Kidney epithelial cell (primary cell): ENCODE measurements at places on chromosomes 6 and 20. TPM values are rescaled to one million over a fixed set of nuclear protein-coding genes. Genes with fewer than 3 reads are reported as not detected.

- DNase-seq: no peak
Measured at GRCh38 chr6:77466055-77466450, 2.8 kb upstream of the HTR1B start.

DNA sequence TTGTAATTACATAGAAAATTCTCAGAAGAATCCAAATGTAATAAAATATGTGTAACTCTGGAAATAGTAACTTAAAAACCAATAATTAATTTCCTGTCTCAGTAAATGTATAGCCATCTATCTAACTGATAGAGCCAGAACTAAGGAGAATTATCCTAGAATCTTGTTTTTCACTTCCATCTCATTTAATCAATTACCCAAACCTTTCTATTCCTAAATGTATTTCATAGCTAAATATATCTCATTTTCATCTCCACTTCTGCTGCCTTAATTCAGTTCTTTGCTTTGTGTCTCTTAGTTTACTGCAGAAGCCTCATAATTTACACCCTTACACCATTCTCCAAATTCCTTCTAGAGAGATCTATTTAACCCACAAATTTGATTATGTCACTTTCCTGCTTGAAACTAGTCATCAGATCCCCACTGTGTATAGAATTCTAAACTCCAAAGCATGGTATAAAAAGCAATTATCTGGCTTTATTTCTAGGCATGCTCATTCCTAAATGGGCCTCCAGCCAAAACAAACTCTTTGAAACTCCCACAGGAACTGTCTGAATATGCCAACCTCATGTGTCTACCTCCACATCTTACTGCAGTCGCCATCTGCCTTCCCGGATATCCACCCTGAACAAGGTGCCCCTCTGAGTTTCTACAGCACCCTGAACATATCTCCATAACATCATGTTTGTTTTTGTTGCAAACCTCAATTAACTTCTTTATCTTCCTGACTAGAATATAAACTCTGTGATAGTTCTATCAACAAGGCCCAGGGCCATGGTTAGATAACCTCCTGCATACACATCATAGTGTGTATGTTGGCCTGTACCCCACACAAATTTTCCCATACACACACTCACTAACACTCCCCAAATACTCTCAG lies 70.5 kb upstream of the ADTRP start:
- no peak for DNase-seq

GRCh38 chr6:18386298-18386976 lies 713 bp upstream of the RNF144B start:
- no peak for DNase-seq

The C6orf132 gene
- 18.9 and 24.2 TPM in 2 replicates for total RNA-seq

The FITM2 gene
- 5.3 and 5.5 TPM in 2 replicates for total RNA-seq

DNA sequence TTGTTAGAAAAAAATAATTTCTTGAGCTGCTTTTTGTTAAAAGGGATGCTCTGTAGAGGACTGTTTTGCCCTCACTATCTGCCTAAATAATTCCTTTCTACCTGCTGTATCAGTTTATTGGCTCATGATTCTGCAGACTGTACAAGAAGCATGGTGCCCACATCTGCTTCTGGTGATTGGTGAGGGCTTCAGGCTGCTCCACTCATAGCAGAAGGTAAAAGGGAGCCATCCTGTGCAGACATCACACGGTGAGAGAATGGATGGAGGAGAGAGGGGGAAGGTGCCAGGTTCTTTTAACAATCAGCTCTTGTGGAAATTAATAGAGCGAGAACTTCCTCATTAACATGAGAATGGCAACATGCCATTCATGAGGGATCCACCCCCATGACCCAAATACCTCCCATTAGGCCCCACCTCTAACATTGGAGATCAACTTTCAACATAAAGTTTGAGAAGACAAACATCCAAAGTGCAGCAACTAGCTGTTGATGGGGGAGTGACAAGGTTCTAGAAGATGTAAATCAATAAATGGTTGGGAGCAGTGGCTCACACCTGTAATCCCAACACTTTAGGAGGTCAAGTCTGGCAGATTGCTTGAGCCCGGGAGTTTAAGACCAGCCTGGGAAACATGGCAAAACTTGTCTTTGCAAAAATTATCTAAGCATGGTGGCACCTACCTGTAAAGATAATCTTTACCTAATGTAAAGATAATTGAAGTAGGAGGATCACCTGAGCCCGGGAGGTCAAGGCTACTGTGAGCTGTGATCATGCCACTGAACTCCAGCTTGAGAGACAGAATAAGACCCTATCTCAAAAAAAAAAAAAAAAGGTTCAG lies 15.7 kb upstream of the AHCY start:
- no peak for DNase-seq
